ENCODE measurements at places on chromosomes 11 and 22. TPM values are rescaled to one million over a fixed set of nuclear protein-coding genes. Genes with fewer than 3 reads are reported as not detected.

The ABTB2 gene
- total RNA-seq = 2.3 TPM

The TTC38 gene
- total RNA-seq = 34.7 TPM

The OR51E2 gene
- not detected for total RNA-seq

The LDHAL6A gene
- not detected for total RNA-seq

The EHF gene
- not detected for total RNA-seq

All from cardiac atrium fibroblast (primary cell).